A549 treated with CpdA at 1 μM for 4 hours (cell line): ENCODE measurements at places on chromosomes 2 and 18. TPM values are rescaled to one million over a fixed set of nuclear protein-coding genes. Genes with fewer than 3 reads are reported as not detected.

CFC1 gene
- not detected in 5 replicates for total RNA-seq

SCYGR4 gene
- total RNA-seq, result 0.09 TPM in 1 of 5 replicates, not detected in the others

IL18RAP gene
- total RNA-seq, result 0.03 TPM in 1 of 5 replicates, not detected in the others

SERPINB7 gene
- total RNA-seq, result 1.7 to 3.3 TPM (median 2.8 TPM) in 5 replicates

MYO5B gene
- total RNA-seq, result 12.3 to 14.5 TPM (median 12.7 TPM) in 5 replicates

VWA3B gene
- 0.02 to 0.43 TPM (median 0.18 TPM) in 4 of 5 replicates, not detected in the other for total RNA-seq
